ENCODE measurements at places on chromosomes 11 and 22.

DNA sequence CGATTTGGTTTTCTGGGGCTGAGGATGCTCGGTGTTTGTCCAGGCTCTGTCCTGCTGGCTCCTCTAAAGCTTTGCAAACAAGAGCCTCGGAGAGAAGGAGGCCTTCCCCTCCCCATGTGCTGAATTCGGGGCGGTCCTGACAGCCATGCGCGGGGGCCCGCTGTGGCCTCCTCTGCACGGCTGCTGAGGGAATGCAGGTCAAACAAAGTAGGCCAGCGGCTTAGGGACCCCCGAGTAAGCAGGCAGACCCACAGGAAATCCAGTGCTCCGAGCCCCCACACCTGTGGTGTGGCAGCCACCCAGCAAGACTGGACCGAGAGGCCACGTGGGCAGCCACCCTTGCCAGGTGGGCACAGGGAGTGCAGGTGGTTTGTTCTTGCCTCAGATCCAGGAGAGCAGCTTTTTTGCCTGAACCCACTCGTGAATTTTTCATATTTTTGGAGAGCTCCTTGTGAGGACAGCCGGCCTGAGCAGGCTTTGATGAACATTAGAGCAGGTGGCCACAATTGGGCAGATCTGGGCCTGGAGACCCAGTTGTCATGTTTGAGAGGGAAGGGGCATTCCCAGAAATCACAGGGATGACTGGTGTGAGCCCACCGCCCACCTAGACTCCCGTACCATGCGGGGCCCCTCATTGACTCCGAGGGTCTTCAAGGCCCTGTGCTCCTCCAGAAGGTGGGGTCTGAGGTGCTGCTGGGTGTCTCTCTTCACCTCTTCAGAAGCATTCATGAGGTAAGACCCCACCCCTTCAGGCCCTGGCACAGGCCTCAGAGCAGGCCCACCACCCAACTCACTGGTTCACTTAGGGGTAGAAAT is 43.0 kb upstream of the KCNQ1OT1 start:
- H3K4me3 ChIP-seq = no peak overlapping the region
- no peaks in the 10 kb centered on the region for H3K27me3 ChIP-seq
- DNase-seq = no peak
- H3K4me1 ChIP-seq = peaks cover 50% of the 10 kb centered on the region

- no peak overlapping the region for H3K27ac ChIP-seq
- no peaks in the 10 kb centered on the region for H3K36me3 ChIP-seq
- H3K4me1 ChIP-seq = peaks cover 8% of the 10 kb centered on the region
- H3K4me3 ChIP-seq = no peak overlapping the region
- no peak for DNase-seq
These were observed 193.6 kb downstream of the BUD13 start for GRCh38 chr11:116579031-116579653.

- H3K27me3 ChIP-seq = no peaks in the 10 kb centered on the region
- DNase-seq = no peak
- no peak overlapping the region for H3K4me3 ChIP-seq
- no peaks in the 10 kb centered on the region for H3K36me3 ChIP-seq
- no peak overlapping the region for H3K27ac ChIP-seq
- H3K4me1 ChIP-seq = no peaks in the 10 kb centered on the region
These were observed 96.5 kb downstream of the RRM1 start for GRCh38 chr11:4191031-4191571.

DNA sequence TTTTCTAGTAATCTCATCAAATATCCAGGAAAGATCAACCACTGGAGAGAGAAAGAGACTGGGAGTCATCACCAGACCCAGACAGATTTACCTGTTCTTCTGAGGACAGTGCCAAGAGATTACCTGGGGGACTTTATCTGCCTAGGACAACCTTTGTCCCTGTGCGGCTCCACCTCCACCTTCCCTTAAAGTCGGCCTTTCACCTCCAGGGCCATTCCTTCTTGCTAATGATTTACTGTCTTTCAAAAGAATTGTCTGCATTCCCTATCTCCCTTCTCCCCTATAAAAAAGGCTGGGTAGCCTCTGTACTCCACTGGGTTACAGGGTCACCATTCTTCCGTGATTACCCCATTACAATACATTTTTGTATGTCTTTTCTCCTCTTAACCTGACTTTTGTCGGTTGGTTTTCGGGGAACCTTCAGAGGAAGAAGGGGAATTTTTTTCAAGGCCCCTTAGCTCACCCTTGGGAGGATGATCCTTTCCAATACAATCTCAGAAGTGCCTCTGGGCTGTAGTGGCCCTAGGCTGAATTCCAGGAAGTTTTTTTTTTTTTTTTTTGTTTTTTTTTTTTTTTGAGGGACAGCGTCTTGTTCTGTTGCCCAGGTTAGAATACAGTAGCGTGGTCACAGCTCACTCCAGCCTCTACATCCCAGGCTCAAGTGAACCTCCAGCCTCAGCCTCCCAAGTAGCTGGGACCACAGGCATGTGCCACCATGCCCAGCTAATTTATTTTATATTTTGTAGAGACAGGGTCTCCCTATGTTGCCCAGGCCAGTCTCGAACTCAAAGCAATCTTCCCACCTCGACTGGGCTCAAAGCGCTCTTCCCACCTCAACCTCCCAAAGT is 1.5 kb upstream of the HMOX1 start:
- no peak overlapping the region for H3K4me3 ChIP-seq
- H3K4me1 ChIP-seq = peaks cover 50% of the 10 kb centered on the region
- H3K36me3 ChIP-seq = no peaks in the 10 kb centered on the region
- DNase-seq = peak; percentile 74

Data from hepatocyte (in vitro differentiated cells).